ENCODE measurements at places on chromosomes 2 and 18.

GRCh38 chr2:138708682-138709241 lies 71.4 kb downstream of the NXPH2 start:
- DNase-seq: no peak

- DNase-seq: no peak
These were observed 56.6 kb downstream of the ZNF804A start for GRCh38 chr2:184654945-184655344.

DNA sequence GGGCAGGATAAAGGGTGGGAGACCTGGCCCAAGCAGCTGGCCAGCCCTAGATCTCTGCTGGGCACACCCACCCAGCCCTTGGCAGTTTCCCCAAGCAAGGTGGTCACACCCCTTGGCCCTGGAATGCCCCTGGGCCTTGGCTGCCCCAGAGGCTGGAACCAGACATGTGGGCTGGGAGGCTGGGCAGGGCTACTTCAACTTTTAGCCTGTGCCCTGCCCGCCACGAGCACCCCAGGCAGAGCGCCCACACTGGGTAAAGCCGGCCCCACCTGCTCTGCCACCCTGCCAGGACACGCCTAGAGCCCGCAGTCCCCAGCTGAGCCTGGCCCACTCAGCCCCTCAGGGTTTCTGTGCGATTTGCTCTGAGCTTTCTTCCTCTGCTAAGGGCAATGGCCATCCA lies 119.7 kb upstream of the SMAD2 start:
- no peak for DNase-seq

GRCh38 chr2:117555965-117556364 lies 258.5 kb upstream of the DDX18 start:
- DNase-seq: no peak

DNA sequence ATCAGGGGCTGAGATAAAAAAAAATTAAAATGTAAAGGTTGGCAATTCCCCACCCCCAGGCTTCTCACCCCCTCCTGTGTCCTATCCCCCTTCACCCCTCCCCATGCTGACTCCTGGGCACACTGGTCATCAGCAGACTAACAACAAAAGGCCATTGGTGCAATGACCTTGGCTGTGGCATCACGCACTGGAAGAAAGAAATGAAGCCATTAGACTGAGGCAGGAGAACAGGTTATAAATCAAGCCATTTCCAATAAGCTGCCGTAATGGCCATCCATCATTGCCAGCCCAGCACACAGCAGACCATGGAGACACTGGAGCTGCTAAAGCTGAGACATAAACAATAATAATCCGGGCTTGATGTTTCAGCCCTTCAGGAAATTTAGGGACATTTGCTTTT lies 342.4 kb upstream of the ETAA1 start:
- DNase-seq: no peak

DNA sequence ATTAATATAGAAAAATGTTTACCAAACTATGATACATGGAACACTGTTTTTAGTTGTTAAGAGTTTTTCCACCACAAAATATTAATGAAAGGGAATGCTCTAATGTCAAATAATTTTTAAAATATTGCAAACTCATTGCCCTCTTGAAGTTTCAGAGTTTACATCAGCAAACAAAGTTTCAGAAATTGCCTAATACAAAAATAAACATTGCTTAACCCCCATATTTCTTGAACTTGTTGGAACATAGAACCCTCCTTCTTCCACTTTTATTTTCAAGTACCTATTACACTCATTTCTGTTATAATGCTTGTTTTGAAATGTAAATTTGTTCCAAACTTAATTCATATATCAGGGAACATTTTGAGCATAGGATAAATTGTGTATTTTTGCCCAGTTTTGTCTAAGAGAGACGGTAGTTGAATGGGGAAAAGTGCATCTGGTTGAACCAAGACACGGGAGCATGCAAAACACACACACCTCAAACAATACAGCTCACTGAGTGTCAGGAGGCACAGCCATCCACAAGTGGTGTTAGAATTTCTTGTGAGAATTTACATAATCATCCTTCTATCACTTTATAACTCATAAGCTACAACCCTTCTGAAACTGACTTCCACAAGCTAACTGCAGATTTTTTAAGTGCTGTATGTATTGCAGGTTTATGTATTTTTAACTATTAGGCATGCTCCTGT lies 5.3 kb upstream of the MC4R start:
- DNase-seq: no peak

- no peak for DNase-seq
These were observed 34.8 kb downstream of the POU3F3 start for GRCh38 chr2:104888489-104889258.

GRCh38 chr2:216713691-216714336 lies 18.5 kb upstream of the IGFBP5 start:
- no peak for DNase-seq

DNA sequence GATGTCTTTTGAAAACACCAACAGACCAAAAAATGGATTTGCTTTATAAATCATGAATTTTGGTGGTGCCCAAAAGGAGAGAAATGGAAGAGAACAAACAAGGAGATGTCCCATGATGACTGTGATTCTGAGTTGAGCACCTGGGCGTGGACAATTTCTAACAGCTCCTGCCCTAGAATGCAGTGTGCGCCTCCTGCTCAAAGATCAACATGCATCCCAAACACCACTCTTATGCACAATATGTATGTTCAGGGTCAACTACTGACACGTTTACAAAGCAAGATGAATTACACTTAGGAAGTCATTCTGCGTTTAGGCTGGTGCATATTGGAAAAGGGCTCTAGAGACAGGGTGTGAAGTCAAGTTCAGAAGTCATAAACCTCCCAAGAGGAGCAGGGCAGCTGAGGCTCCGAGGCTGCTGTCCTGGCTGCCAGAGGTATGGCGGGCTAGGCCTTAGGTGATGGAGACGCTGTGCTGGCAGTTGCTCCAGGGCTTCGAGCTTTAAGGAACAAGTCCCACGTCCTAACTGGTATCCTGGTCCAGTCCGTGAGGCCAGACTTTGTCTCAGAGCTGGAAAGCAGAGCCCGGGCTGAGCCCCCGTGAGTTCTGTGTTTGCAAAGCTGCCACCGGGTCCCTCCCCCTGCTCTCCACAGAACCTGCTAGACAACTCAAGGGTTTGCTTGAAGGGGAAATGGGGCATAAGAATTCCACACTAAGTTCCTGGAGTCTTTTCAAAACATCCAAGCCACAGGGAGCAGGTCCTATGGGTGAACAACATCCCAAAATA lies 74.0 kb downstream of the ZNF516 start:
- no peak for DNase-seq

DNA sequence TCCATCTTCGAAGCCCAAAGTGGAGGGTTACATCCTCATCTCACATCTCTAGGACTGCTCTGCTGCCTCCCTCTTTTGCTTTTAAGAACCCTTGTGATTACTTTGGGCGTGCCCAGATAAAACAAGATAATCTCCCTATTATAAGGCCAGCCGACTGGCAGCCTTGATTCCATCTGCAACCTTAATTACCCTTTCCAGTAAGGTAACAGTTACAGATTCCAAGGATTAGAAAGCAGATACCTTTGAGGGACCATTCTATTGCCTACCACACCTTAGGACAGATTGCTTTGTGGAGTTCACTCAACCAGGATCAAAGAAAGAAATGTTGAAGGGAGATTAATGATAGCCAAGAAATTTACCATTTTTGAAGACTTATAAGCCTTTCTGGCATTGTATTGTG lies 250.8 kb upstream of the ACVR2A start:
- no peak for DNase-seq

DNA sequence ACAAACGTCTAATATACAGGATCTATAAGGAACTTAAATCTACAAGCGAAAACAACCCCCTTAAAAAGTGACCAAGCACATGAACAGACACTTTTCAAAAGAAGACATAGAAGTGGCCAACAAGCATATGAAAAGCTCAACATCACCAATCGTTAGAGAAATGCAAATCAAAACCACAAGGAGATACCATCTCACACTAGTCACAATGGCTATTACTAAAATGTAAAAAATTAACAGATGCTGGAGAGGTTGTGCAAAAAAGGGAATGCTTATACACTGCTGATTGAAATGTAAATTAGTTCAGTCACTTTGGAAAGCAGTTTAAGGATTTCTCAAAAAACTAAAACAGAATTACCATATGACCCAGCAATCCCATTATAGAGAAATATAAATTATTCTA lies 1148.5 kb upstream of the FAM98A start:
- DNase-seq: no peak

DNA sequence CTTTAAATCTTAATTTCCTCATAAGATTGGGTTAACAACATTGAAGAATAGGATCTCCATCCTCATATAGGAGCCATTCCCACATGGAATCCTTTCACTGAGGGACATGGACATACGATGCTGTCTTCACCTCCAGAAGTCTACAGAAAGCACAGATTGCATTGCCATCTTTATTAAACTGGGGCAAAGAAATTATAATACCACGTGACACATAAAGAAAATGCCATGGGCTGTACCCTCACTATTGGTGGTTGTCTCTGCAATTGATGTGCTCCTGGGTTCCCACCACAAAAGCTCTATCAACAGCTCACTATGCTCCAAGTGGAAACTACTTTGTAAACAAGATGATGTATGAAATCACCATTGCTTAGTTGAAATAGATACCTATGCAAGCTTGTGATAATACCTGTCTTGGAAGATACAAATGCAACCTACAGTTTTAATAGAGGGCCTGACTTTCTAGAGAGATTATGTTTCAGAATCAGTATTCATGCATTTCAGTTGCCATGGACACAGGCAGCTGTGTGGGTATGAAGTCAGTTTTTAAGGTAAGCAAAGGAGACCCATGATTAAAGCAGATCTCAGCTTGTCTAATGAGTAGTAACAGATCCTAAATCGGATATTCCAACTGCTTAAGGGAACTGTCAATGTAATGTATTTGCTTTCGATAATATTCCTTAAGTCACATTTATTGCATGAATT lies 337.0 kb downstream of the RAD51AP2 start:
- no peak for DNase-seq

DNA sequence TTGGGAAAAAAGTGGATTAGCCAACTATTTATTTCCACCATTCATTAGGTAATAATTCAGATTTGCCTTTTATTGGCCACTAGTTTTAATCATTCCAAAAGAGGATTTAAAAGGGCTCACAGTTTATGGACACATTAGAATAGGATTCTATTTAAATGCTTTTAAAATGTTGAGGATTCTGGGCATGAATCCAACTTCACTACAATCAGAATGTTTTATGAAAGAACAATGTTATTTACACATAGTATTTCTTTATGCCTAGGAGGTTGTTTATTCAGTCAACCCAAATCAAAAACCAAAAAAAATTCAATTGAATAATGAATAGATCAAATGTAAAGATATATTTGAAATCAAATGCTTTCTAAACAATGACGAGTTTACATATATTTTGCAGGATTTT lies 232.2 kb downstream of the GULP1 start:
- no peak for DNase-seq

- no peak for DNase-seq
These were observed 74.4 kb upstream of the EPB41L3 start for GRCh38 chr18:5618047-5618688.

- no peak for DNase-seq
These were observed 147.2 kb downstream of the TMEFF2 start for GRCh38 chr2:192047315-192048107.

DNA sequence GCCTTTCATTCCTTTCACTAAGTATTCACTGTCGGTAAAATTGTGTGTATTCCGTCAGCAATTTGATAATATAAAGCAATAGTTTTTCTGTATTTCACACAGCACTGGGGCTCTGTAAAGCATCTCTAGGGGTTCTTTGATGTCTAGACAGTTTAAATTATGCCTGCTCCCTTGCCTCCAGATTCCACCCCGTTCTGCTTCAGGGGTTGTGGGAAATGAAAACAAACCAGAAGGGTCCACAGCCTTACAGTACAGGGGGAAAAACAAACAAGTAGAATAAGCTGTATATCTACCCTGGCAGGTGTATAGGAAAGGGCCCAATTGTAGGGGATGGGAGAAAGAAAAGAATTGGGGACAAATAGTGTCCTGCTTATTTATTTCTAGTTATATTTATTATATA lies 63.1 kb downstream of the ASXL3 start:
- DNase-seq: no peak

- no peak for DNase-seq
These were observed 225.7 kb downstream of the ACKR3 start for GRCh38 chr2:236795169-236795860.

DNA sequence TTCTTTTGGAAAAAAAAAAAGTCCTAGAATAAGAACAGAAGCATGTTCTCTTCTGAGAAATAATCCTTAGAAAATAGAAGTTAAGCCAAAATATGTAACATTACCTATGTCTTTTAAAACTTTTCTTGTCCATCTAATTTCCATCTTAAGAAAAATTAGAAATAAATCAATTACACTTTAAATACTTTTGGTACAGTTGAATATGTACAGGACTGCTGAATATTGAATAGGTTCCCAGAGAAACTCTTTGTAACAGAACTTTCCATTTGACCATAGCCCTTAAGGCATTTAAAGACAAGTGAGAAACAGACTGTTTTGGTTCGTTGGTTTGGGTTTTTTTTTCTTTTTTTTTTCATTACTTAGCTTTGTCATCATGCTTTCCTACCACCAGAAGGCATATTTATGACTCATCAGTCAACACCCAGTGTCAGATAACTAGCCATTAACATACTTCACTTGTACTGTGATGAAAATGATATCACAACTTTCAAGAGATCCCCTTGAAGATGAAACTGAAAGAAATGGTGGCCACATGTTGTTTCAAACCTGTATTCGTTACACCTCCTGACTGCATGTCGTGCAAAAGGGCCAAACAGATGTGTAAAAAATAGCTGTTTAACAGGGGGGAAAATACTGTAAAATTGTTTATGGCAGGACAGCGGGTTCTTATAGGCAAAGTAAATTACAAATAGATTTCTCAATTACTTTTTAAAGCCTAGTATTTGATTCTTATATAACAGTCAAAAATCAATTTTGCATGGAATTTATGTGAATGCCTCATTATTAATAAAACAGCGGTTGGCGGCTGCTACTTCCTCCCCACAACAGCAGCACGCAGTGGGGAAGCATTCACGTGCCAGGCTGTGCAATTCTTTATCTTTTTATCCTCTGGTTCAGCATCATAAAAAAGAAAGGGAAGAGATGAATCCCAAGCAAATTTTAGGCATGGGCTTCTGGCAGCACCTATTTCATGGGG lies 280.7 kb upstream of the HNRNPA3 start:
- no peak for DNase-seq

DNA sequence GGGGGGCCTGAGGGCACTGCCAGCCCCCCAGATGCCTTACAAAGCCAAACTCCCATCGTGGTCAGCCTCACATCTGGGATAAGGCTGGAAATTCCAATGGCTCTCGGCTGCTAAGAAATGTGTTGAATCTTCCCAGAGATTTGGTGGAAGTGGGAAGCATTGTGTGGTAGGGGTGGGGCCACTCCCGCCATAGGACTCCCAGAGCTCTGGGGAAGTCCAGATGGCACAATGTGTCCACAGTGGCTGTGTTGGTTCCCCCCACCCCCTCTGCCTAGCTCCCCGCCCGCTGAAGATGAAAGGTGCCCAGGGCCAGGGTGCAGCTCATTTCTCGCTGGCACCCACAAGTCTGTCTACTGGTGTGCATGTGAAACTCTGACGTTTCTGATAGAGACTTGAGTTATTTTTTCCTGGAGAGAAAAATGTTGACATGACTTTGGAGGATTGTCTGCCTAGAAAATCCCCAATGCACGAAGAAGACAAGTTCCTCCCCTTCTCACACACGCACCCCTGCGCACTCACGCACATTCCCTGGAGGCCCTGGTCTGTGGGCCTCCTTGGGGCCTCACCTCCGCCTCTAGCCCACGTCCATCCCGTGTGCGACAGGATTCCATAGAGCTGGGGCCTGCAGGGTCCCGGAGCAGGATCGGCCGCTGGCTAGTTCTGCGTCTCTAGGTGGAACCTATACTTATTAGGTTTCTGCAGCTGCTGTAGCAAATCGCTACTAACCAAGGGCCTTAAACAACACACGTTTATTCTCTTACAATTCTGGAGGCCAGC lies 199.1 kb downstream of the ZFP36L2 start:
- DNase-seq: no peak
